ENCODE measurements at places on chromosomes 4 and X.

DNA sequence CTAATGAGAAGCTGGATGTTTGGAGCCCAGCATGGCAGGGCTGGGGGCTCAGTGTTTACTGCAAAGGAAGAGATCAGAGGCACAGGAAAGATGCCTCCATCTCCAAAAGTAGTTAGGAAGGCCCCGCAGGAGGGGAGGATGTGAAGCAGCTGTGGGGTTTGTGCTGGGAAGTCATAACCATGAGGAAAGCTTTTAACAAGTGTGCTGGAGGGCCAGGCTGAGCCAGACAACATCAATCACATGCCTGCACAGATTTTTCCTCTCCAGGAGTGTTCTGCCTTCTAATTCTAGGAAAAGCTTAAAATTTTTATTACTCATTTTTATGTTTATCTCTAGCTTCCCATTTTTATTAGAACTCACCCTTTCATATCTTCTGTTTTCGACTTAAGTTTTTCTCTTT, 65.4 kb downstream of the GPR82 start:
- no peak for DNase-seq

GRCh38 chrX:142363501-142363900, 158.4 kb upstream of the MAGEC2 start:
- no peak for DNase-seq

DNA sequence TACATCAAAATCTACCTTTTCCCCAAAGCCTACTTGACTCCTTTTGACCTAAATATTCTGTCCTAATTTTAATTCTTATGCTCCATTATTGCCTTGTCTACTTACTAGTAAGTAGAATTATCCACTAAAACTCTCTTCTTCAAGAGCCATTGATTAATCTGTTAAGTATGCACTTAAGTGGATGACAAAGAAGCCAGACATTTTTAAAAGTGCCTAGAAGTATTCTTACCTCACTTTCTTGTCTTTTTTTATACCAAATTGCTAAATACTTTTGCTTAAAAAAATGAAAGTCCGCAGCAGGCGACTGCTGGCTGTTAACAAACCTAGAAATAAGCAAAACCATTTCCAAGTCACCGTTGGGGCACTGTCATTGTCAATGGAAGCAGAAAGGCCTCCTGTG, 20.1 kb upstream of the FRMPD4 start:
- DNase-seq = no peak

GRCh38 chrX:6708676-6709380, 173.9 kb upstream of the VCX3A start:
- no peak for DNase-seq

GRCh38 chrX:69062493-69062892, 102.8 kb downstream of the PJA1 start:
- DNase-seq = no peak

All from posterior cingulate gyrus (tissue), 11 donors.